ENCODE measurements at places on chromosomes 13 and 19.

DNA sequence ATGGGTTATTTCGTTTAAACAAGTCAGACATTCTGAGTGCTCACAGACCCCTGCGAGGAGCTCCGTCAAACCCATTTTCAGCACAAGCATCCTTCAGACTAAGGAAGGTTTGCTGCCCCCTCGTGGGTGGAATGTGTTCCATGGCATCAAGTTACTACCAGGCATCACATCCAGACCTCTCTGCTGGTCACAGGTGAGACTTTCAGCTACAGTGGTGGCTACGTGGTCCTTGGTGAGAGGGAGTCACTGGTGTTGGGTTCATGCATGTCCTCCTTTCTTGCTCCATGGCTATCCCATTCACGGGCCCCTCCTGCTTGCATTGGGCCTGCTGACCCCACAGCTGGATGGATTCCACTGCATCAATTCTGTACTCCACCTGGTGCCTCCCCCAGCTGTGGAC, 9.1 kb upstream of the LILRB5 start:
- peak; percentile 4 for DNase-seq

DNA sequence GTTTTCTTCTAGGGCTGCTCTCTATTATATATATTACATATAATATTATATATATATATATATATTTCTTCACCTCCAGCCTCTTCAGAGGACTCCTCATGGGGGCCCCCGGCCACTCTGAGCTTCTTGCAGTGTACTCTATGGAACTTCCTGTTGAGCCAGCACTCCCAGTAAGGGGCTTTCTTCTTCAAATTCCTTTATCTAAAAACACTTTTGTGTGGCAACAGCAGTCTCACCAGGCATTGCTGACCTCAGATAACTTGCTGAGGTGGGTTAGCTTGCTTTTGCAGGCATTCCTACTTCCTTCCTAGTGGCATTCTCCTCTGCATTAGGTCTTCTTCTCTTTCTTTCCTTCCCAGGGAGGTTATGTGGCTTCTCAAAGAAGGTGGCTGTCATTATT, 381.5 kb downstream of the MYO16 start:
- no peak for DNase-seq

DNA sequence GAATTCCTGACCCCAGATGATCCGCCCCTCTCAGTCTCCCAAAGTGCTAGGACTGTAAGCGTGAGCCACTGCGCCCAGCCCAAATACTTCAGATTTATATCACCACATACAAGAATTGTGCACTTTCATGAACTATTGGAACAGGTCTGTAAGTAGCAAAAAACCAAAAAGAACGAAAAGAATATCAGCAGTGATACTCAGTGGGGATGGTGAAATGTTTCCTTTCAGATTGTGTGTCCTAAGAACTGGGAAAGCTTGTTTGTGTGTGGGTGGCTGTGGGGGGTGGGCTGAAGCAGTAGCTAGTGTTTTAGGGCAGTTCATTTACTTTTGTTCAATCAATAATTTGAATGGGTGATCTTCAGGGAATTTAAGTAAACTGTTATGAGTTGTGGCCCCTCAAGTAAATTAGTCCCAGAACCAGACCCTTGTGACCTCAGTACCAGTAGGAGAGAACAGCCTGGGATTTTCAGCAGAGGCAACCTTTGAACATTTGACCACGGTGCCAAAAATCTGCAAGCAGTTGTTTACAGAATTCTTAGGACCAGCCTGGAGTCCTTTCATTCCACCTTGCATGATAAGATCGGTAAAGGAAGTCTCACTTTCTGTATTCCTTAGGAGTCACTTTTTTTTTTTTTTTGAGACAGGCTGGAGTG, 106.6 kb downstream of the LRCH1 start:
- no peak for DNase-seq

DNA sequence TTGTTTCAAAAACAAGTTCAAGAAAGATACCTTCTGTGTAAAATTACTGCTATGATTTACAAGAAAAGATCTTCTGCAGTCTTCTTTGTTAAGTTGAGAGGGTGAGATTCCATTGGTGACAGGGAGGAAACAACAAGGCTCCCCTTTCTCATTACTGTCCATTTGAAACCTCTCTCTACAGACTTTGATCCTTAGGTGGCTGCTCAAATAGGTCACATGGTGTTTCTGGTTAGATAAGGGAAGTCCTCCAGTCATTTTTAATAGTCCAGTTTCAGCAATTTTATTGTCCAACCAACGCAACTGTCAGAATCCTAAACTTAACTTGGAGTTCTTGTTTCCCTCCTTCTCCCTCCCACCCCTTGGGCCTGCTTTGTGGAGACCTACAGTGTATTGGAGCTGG, 390.4 kb downstream of the EFNB2 start:
- no peak for DNase-seq

DNA sequence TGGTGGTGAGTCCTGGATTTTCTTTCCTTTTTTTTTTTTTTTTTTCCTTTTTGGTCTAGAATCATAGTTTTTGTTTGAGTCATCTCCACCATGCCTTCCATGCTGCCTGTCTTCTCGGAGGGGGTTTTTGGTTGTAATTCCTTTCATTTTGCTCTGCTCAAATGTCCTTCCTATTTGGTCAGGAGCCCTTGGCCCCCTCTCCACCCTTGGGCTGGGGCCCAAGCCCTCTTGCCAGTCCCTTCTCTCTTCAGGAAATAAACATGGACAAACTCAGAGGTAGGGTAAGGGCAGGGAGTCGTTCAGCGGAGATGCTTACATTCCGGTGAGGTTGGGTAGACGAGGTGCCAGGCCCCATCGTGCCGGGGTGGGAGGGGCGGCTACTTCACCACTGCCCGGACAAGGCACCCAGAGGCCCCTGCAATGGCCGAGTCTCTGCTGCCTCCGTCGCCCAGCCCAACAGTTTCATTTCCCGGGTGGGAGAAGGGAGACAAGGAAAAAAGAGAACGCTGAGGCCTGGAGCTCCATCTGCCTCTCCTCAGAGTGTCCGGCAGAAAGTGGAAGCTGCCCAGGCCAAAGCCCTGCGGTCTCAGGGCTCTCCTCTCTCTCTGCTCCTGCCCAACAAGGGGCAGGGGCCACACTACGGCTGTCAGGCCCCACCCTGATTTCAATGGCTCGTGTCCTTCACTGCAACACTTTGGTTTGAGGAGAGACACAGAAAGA, 12.7 kb downstream of the ZNF574 start:
- no peak for DNase-seq

GRCh38 chr13:23580684-23581060, 10.5 kb downstream of the TNFRSF19 start:
- DNase-seq: no peak

GRCh38 chr19:53432088-53432661, 391 bp downstream of the ZNF761 start:
- no peak for DNase-seq

DNA sequence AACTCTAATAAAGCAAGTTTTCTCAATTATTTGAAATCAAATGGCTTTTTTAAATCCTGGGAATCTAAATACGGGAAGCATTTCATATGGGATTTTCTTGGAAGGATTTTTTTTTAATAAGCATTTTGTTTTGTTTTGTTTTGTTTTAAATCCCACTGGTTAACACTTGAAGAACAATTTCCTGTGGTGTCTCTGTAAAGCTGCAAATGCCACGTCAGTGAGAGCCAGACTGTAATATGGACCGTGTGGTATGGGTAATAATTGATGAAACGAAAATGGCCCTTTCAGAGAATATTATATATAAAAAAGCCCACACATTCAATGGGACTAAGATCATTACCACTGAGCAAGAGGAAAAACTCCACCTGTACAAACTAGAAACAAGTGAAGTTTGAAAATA, 33.9 kb upstream of the MIR17HG start:
- no peak for DNase-seq

- DNase-seq: no peak
Observed at GRCh38 chr19:45866400-45867176, 2.5 kb downstream of the FOXA3 start.

DNA sequence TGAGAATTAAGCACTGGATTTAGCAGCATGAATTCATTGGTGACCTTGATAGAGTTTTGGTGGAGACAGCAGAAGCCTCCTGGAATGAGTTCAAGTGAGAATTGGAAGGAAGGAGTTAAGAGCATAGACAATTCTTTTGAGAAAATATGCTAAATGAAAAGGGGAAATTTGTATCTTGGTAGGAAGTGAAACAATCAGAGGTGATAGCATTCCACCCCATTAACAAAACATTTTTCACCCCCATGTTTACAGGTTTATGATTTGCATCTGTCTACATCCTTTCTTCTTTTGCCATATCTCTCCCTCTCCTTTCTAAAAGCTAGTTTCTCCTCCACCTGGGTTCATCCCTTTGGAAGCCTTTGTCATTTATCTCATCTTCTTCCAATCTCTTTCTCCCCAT, 27.5 kb downstream of the LNX2 start:
- DNase-seq: no peak

- no peak for DNase-seq
Observed at GRCh38 chr13:27201661-27202060, 30.1 kb upstream of the USP12 start.

- no peak for DNase-seq
Observed at GRCh38 chr19:18339723-18340122, 675 bp upstream of the PGPEP1 start.

DNA sequence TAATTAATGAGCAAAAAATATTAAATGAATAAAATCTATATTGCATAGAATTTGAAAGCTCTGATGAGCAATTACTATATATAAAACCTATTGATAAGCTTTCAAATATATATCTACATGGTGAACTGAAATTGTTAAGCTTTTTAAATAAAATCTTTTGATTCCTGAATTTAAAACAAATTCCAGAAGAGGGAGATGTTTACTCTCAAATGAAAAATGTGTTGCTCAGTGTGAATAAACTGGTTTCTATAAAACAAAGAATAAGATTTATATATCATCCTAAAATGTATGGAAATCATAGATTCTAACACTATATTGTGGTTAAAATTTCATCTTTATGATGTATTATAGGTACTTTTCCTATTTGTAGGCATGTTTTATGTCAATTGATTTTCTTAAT, 171.5 kb upstream of the SLITRK6 start:
- DNase-seq: no peak

GRCh38 chr19:29400917-29401711, 124.7 kb upstream of the VSTM2B start:
- DNase-seq: no peak

DNA sequence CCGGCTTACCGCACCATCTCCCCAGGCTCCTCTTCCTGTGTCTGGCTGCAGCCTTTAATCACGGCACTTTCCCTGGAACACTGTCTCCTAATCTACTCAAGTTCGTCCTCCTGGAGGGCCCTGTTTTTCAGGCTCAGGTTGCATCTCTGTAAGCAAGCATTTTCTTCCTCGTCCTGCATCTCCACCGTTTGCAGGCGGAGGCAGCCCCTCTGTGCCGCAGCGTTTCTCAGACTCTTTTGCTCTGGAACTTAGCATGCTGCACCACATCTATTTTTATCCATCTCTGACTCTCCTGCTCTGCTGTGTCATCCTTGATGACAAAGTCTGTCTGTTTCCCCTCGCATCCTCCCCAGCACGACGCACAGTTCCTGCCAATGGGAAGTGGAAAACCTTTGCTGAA, 117.5 kb downstream of the ATP8A2 start:
- DNase-seq: no peak

GRCh38 chr19:1123885-1124677, 20.3 kb downstream of the GPX4 start:
- DNase-seq: no peak

DNA sequence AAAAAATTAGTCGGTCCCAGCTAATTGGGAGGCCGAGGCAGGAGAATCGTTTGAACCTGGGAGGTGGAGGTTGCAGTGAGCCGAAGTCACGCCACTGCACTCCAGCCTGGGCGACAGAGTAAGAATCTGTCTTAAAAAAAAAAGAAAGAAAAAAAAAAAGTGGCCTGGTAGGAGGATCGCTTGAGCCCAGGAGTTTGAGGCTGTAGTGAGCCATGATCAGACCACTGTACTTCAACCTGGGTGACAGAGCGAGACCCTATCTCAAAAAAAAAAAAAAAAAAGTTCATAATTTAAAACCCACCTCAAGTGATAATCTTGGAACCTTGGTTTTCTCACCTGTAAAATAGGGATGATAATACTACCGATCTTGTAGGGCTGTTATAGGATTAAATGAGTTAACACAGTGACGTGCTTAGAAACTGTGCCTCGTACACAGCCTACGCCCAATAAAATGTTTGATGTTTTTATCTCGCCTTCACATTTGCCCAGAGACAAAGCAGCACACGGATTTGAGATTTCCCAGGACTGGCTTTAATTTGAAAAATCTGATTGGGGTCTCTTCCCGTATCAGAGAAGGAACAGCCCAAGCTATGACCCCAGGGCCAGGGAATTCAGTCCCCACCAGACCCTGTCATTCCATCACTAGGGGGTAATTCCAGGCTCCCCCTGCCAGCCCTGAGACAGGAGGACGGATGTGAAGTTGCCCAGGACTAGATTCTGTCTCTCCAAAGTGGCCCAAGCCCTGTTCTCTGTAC, 3.6 kb downstream of the SERTAD1 start:
- no peak for DNase-seq

DNA sequence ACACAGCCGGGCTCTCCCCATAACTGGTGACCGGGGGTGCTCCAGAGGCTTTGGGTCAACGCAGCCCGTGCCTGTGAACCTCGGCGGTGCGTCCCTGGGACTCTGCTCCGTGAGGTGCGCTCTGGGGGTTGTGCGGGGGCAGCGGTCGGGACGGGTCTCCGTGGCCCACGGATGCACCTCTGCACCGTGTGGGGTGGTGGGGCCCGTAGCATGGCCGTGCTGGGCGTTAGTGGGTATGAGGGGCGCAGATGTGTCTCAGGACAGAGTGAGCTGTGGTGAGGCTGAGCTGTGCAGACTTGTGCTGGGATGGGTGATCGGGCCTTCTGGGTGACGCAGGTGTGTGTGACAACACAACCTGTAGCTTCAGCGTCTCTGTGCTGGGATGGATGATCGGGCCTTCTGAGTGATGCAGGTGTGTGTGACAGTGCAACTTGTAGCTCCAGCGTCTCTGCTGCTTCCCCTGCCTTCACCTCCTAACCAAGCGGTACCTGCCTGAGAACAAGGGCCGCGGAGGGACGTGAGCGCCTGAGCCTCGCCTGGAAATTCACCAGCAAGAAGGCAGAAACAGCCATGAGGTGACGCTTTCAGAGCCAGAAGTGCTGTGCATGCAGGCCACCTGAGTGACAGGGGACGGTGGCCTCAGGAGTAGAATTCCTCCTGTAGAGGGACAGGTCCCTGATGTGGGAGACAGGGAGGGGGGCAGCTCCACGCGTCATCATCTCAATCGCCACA, 599 bp downstream of the ZNF331 start:
- no peak for DNase-seq

DNA sequence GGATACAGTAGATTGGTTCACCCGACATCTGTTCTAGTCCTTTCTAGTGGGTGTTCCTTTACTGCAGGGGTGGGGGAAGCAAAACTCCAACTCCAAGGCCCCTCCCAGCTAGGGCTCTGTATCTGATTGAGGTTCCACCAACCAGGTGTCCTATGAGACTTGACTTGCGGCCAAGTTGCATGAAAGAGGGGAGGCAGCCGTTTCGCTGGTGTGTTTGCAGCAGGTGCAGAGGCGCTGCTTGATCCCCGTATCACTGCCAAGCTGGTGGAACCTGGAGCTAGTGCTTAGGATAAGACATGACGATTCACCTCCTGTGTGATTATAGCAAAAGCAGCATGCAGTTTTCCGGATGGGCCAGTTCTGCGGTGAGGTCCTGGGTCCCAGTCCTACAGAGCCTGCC, 338.2 kb downstream of the UQCRFS1 start:
- DNase-seq: no peak

GRCh38 chr13:39389013-39389412, 214.0 kb downstream of the LHFPL6 start:
- DNase-seq: no peak

- no peak for DNase-seq
Observed at GRCh38 chr13:104288496-104288895, 1222.3 kb upstream of the SLC10A2 start.

GRCh38 chr13:40013554-40013953, 358.1 kb downstream of the COG6 start:
- no peak for DNase-seq

- no peak for DNase-seq
Observed at GRCh38 chr13:24153979-24154701, 6.4 kb upstream of the SPATA13 start.

All from AG09309 (cell line).